ENCODE measurements at places on chromosomes 1 and 21.

DNA sequence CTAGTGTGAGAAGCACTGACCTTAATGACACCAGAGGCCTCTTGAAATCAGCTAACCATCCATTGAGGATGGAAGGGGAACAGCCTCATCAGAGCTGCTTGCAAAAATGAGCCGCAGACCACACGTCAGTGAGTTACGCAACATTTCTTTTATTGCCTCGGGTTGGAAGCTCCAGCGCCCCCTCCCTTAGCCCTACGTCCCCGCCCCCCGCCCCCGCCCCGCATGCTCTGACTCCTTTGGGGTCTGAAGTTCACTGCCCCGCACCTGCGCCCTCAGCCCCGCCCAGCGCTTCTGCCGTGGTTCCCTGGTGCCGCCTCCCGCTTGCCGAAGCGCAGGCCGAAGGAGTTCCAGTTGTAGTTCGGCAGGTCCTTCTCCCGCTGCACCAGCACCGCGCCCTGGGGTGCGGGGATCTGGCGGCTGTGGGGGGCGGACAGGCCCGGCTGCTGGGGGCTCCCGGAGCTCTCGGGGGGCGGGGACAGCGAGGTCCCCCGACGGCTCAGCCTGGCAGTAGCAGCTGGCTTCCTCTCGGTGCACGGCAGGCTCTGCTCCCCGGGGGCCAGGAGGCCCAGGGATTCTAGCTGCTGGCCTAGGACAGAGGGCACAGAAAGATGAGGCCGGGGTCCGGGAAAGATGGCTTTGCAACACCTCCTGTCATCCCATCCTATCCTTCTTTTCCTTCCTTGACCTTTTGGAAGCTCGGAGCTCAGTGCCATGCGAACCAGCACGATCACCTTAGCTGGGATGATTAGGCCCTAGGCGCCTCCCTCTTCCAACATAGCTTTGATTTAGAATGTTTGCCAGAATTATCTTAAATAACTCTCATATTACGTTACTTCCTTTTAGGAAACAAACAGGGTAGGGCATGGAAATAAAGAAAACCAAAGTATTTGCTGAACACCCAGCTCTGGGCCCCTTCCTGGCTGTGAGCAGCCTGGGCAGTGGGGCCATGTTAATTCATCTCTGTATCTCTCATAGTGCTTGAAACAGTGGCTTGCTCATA lies 5.8 kb downstream of the KISS1 start:
- no peak for DNase-seq

GRCh38 chr21:26852423-26852822 lies 7.2 kb upstream of the ADAMTS1 start:
- DNase-seq, result no peak

DNA sequence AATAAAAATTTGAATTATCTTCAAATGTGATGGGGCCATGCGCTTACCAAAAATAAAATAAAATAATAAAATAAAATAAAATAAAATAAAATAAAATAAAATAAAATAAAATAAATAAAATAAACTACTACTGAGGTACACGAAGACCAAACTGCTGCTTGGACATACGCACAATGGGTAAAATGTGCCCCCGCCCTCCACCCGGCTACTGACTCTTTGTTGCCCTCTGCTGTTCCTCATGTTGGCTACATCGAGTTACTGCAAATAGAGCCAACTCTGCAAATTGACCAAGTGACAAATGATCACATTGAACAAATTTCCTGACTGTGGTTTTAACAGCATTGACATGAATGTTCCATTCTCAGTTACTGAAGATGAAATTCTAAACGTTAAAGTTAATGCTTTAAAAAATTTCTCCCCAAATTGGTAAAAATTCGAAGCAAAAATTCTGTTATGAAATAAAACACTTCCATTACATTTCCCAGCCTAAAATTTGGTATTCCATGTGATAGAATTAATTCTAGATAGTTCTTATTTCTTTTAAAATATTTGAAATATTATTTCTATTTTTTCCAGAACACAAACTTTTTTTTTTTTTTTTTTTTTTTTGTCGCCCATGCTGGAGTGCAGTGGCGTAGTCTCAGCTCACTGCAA lies 18.8 kb upstream of the MAP1LC3C start:
- DNase-seq, result no peak

DNA sequence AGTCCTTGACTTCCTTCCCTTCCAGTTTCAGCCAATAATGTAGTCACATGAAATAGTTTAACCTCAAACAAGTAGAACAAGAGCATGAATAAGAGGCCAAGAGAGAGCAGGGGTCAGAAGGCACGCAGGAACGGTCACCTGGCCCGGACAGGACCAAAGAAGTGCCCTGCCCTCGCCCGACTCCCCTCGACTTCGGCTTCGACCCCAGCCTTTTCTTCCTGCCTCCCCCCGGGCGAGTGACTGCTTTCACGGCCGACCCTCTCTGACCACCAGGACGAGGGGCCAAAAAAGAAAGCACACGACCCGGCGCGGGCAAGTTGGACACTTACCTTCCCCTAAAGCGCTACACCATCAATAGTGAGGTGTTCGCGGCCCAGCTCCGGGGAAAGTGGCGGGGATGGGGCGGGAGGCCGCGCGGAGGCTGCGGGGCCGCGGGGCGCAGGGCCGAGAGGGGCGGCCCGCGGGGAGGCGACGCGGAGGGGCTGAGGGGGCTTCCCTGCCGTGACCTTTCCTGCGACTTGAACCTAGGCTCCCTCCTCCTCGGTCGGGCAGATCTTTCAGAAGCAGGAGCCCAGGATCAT lies 519 bp downstream of the RERE start:
- no peak for DNase-seq

- no peak for DNase-seq
Observed at GRCh38 chr1:192639607-192640368, 3.8 kb downstream of the RGS13 start.

DNA sequence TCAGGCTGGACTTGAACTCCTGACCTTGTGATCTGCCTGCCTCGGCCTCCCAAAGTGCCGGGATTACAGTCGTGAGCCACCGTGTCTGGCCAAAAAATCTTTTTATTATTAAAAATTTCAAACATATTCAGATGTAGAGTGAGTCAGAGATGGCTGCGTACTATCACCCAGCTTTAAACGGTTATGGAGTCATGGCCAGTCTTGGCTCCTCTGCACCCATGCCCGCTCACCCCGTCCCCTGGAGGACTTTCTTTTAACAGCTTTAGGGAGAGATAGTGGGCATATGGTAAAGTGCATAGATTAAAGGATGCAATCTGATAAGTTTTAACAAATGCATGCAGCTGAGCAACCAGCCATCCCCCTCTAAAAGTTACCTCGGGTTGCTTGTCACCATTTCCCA lies 51.8 kb downstream of the TNFRSF8 start:
- no peak for DNase-seq

Measured in activated CD4-positive, CD25-positive, alpha-beta regulatory T cell (primary cell).